ENCODE measurements at places on chromosomes 2 and 18.

- DNase-seq: no peak
Observed at GRCh38 chr2:218400930-218401881, 1.5 kb downstream of the CTDSP1 start.

DNA sequence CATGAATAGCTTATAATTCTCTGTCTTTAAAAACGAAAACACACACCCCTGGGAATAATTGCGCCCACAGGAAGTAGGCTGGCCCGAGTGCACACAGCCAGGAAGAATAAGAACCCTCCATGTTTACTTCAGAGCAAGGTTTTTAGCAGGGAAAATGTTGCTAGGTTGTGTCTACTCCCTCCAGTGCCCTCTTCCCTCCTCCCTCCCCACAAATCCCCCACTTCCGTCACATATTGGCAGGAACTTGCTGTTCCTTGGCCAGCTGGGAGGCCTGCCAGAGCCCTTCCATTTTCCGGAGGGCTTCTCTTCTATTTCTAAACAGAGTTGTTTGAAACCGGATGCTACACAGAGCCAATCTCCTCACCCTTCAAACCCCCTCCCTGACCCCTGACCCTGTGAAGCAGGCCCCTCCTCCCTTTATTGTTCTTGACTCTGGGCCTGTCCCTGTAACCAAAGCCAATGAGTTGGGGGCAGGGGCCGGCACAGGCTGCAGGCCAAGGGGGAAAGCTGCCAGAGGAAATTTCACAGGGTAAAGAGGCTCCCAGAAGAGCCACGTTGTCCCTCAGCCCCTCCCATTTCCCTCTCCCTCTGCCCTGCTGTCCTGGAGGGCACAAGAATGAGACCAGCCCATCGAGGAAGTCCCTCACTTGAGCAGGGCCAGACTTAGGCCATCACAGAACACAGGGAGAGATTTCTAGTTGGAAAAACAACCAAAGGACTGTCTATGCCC, 49.8 kb upstream of the LGALSL start:
- no peak for DNase-seq

DNA sequence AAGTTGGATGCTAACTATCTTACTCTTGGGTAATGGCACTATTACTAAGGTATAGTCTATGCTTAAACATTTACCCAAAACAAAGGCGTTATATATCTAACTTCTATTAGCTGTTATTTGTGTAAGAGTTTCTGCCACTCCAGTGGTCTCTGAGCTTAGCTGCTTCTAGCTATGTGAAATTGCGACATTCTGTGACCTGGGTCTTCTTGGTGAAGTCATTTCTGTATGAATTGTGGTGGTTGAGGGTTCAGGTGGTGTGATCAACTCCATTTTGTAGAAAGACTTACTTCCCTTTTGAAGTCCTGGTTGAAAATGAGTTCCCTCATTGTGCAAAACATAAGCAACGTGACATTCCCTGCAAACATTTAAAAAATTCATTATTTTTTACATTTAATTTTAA, 221.6 kb downstream of the PIK3C3 start:
- no peak for DNase-seq

DNA sequence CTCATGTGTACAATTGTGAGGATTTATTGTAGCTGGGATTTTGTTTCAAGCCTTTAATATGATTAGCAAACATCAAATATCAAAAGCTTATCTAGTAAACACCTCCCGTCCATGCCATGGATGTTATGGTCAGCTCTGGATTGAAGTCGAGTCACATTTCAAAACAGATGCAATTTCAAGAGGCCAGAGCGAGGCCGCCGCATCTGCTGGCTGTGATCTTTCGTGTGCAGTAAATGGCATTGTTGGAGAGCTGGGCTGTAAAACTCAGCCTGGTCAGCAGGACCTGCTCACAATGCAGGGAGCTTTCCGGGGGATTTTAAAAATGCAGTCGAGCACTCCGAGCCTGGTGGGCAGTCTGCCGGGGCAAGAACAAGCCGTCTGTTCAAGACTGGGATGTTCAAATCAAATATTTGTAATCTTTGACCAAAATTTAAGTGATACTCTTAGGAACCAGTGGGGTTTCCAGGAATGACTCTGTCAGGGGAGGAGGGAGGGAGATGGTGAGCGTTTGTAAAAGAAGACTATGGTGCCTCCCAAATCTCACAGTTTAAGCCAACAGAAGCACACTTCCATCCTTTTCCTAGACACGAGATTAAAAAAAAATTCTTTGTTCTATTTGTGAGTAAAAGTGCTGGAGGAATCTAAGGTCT, 97.6 kb downstream of the MYCN start:
- no peak for DNase-seq

DNA sequence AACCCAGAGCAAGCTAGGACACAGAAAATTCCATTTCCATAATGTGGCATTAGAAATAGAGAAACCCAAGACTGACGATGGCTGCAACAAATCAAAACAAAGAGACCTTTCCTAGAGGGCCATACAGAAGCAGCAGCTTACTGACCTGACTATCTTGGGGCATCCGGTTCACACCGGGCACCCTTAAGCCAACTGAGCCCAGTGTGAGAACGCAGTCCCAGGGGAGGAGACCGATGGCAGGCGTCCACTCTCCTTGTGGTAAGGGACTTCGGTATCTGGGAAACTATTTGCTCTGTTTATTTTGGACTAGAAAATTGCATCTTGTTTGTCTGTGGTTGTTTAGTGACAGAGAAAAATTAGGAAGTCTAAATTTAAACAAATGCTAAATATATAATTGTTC, 244.8 kb upstream of the COPS8 start:
- DNase-seq: no peak

Measured in GDM1 (cell line).